ENCODE measurements at places on chromosomes 1 and 21. TPM values are rescaled to one million over a fixed set of nuclear protein-coding genes. Genes with fewer than 3 reads are reported as not detected.

The SEMA4A gene
- 0.28 TPM for total RNA-seq

GRCh38 chr1:20336105-20336605 lies 45.5 kb downstream of the VWA5B1 start:
- no peak for DNase-seq

DNA sequence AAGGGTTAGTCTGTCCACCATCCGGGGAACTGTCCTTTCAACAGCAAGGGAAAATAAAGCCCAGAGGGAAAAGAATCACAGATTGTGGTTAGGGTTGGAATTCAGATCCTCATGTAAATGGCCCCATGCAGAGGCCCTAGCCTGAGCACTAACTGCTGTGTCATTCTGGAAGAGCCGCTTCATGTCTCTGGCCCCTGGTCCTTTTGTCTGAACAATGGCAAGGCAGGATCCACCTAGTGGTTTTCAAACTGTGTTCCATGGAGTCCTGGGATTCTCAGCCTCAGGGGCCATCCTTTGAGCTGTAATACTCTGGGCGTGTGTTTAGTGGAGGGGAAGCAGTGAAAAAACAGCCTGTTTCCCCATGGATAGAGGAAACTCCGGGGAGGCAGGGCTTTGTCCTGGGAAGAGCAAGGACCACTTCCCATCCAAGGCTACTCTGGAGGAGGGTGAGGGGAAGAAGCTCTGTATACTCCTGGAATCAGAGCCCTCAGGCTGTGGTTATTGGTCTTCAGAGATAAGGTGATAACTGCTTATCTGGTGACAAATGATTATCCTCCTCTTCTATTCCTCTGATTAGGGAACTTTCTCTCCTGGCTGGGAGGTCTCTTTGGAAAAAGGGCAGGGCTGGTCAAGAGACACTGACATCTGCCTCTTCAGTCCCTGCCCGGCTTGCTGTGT lies 19.2 kb downstream of the PAX7 start:
- DNase-seq: no peak

GRCh38 chr1:41807390-41807789 lies 111.3 kb downstream of the HIVEP3 start:
- no peak for DNase-seq

The OR2T11 gene
- total RNA-seq: not detected

- DNase-seq: no peak
Observed at GRCh38 chr1:177998696-177999631, 29.1 kb upstream of the SEC16B start.

GRCh38 chr1:38026592-38027200 lies 14.2 kb downstream of the UTP11 start:
- DNase-seq: peak; percentile 57

The FOXD3 gene
- not detected for total RNA-seq

DNA sequence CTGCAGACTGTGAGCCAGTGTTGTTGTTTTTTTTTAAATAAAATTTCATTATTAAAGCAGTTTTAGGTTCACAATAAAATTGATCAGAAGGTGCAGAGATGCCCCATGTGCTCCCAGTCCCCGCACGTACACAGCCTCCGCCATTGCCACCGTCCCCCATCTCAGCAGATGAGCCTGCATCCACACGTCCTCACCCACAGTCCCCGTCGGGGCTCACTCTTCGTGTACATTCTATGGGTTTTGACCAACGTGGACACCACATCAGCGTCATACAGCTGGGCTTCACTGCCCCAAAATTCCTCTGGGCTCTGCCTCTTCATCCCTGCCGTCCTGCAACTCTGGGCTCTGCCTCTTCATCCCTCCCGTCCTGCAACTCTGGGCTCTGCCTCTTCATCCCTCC lies 11.6 kb upstream of the ARHGEF16 start:
- no peak for DNase-seq

The ICOSLG gene
- total RNA-seq: under 0.01 TPM

The CRNN gene
- not detected for total RNA-seq

The SLC26A9 gene
- total RNA-seq: under 0.01 TPM

- DNase-seq: no peak
Observed at GRCh38 chr1:248905662-248906008, 400 bp upstream of the PGBD2 start.

- DNase-seq: peak; percentile 47
Observed at GRCh38 chr1:224544346-224545110, 71.6 kb upstream of the CNIH3 start.

The CCDC190 gene
- 0.28 TPM for total RNA-seq

GRCh38 chr1:182633657-182634281 lies 29.6 kb upstream of the RGS16 start:
- DNase-seq: no peak

The NPPB gene
- not detected for total RNA-seq

The SLFNL1 gene
- under 0.01 TPM for total RNA-seq

GRCh38 chr21:37455504-37455911 lies 88.9 kb downstream of the DYRK1A start:
- DNase-seq: peak; percentile 24

GRCh38 chr1:152533327-152533938 lies 19.2 kb downstream of the CRCT1 start:
- peak; percentile 15 for DNase-seq

DNA sequence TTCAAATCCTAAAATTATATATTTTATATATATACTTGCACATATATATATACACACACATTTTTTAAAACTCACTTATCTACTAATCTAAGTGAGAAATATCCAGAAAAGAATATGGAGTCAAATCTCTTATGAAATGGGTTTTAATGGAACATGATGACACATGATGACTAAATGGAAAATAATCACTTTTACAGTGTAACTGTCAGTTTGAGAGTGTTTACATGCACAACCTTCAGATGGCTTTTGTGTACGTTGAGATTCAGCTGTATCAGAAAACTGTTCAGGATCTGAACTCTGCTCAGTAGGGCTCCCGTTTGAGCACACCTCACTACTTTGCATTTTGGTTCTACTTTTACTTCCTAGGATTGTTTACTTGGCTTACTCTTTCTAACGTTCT lies 189.8 kb downstream of the DNAH14 start:
- DNase-seq: no peak

The SPATA46 gene
- not detected for total RNA-seq

DNA sequence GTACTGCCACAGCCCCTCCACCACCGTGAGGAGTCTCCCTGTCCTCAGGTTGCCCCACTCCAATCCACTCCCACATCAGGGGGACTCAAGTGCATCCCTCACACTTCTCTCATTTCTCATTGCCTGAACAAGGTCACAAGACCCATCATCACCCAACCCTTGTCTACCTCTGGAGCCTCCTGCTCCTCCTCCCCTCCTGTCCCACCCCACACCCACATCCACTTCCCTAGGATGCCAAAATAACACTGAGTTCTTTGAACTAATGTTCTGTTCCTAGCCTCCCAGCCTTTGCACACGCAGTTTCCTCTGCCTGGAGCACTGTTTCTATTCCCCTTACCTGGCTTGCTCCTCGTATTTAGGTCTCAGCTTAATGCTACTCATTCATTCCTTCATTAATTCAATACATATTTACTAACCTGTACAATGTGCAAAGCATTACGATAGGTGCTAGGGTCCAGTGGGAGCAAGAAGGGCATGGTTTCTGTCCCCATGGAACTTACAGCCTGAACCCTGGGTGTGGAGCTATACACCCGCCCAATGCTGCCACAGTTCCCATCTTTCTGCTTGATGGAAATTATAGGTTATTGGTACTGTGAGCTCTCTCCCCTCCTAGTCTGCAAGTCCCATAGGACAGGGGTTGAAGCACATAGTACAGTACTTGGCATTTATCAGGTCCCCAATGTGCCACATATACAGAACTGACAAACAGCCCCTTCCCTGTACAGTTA lies 96.1 kb upstream of the GRIK3 start:
- no peak for DNase-seq

The TIMM17A gene
- 87.3 TPM for total RNA-seq

DNA sequence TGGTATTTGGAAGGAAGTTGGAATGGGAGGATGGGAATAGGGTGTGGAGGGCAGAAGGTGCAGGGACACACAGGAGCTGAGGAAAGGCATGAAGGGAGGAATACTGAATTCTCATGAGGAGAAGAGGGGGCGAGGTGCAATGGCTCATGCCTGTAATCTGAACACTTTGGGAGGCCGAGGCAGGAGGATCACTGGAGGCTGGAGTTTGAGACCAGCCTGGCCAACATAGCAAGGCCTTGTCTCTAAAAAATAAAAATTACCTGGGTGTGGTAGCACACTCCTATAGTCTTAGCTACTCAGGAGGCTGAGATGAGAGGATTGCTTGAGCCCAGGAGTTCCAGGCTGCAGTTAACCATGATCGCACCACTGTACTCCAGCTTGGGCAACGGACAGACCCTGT lies 117.3 kb downstream of the DTL start:
- no peak for DNase-seq

DNA sequence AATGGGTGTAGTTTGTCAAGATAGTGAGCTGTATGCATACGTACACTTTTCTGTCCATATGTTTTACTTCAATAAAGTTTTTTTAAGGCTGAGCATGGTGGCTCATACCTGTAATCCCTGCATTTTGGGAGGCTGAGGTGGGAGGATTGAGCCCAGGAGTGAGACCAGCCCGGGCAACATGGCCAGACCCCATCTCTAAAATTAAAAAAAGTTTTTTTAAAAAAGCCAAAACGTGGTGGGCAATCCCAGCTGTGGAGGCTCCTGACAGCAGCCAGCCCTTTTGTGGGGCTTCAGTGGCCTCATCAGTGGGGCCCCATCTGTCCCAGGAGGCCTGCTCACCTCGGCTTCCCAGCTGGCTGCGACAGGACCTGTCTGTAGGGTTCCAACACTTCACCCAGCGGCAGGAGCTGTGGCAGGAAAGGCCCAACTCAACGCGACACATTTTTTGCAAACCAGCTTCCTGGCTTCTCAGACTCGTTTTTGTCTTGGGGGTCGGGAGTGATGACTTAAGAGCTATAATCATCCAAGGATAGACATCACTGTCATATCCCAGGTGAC lies 56.9 kb upstream of the LBR start:
- no peak for DNase-seq

DNA sequence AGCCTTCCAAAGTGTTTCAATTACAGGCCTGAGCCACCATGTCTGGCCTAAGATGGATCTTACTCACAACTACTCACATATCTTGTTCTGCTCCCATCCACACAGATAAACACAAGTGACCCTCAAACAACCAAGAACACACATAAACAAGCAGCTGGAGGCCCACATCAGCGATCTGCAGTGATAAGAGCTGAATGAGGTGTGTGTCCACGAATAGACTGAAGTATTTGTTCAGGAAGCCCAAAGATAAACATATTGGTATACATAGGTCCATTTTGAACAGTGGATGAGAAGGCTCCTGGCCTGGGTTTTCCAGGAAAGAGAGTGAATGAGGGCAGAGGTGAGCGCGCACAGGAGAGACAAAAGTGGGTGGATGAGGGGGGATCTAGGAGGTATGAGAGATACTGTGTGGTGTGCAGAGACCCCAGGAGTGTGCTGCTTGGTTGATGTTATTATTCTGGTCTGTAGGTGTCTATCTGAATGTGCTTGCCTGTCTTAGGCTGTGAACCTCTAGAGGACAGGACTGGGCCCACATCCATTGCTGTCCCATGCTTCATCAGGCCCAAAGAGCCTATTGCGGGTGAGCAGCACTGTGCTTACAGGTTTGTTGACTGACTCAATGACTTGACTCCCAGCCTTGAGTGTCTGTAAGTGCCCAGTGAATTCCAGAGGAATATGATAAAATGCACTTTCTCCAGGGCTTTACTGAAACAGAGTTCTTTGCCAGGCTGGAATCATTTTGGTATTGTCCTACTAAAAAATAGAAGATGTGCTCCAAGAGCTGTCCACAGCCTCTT lies 79.9 kb upstream of the ATP1A1 start:
- no peak for DNase-seq

DNA sequence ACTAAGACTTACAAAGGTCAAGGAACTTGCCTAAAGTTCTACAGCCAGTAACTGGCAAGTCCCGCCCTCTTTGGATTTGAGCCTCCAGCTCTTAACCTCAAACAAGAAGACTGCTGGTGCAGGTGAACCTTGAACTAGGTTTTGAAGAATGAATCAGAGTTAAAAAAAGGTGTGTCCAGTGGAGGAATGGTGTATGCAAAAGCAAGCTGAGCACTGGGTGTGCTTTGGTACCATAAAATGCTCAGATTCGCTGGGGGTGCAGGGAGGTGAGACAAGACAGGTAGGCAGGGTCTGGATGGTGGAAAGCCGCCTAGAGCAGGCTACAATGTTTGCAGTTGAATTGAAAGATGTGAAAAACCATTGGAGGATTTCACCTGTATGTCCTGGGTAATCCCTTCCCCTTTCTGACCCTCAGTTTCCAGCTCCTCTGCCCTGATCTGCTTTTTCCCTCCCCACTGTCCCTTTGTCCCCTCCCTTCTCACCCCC lies 39.8 kb downstream of the FOXD2 start:
- no peak for DNase-seq

- DNase-seq: no peak
Observed at GRCh38 chr1:172244865-172245264, 175.6 kb upstream of the C1orf105 start.

The DVL1 gene
- 27.5 TPM for total RNA-seq

GRCh38 chr1:246005067-246005466 lies 502.0 kb downstream of the SMYD3 start:
- DNase-seq: peak; percentile 96

GRCh38 chr1:159994896-159995295 lies 36.9 kb downstream of the PIGM start:
- DNase-seq: no peak

DNA sequence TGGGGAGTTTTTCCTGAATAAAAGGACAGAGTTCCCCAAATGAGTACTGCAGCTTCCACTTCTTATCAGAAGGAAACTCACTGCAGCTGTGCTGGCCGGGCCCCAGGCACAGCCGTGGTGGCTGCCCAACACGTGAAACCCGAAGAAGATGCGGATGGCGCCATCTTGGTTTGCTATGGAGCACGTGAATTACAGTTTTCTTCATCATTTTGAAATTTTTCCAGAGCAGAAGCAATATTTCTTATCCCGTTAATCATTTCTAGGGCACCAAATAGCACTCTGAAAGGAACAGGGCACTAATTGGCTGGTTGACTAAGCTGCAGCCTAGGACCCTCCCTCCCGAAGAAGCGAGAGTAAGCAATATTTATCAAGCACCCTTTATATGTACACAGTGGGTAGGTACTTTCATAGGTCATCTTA lies 63.2 kb upstream of the EPS8L3 start:
- no peak for DNase-seq

- DNase-seq: no peak
Observed at GRCh38 chr1:204191456-204191855, 4.8 kb downstream of the KISS1 start.

The KDF1 gene
- total RNA-seq: not detected

GRCh38 chr1:242770366-242770765 lies 245.9 kb upstream of the PLD5 start:
- no peak for DNase-seq

GRCh38 chr1:112144733-112145426 lies 155.4 kb upstream of the KCND3 start:
- DNase-seq: no peak

The IL19 gene
- total RNA-seq: not detected

The FALEC gene
- total RNA-seq: not detected

The KLHDC9 gene
- total RNA-seq: 0.18 TPM

The GBP1 gene
- total RNA-seq: 108 TPM
